Endothelial cell (in vitro differentiated cells): ENCODE measurements at places on chromosomes 11 and 22. TPM values are rescaled to one million over a fixed set of nuclear protein-coding genes. Genes with fewer than 3 reads are reported as not detected.

The ADAMTS8 gene
- 0.31 TPM for total RNA-seq

The FLRT1 gene
- total RNA-seq = not detected

DNA sequence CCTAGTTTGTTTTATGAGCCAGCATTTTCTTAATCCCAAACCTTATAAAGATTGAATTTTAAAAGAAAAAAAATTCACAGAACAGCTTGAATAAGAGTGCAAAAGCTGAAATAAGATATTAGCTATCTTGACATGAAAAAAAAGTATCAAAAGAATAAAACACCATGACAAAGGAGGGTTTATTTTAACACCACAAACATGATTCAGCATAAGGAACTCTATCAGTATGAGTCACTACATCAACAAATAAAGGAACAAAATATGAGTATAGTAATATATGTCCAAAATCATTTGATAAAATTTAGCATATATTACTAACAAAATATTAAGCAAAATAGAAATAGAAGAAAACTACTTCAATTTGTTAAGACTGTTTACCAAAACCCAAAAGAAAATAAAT lies 9.6 kb upstream of the LMO1 start:
- no peak overlapping the region for H3K4me3 ChIP-seq
- H3K4me1 ChIP-seq = peaks cover 2% of the 10 kb centered on the region
- H3K27ac ChIP-seq = no peak overlapping the region
- H3K27me3 ChIP-seq = peaks cover 10% of the 10 kb centered on the region
- H3K36me3 ChIP-seq = no peaks in the 10 kb centered on the region

- H3K4me1 ChIP-seq = peaks cover 15% of the 10 kb centered on the region
- peak overlapping the region; percentile 98 for H3K4me3 ChIP-seq
- peaks cover 5% of the 10 kb centered on the region for H3K27me3 ChIP-seq
- peak overlapping the region; percentile 96 for H3K27ac ChIP-seq
- DNase-seq = peak; percentile 68
Observed at GRCh38 chr11:96388891-96389719, 607 bp downstream of the CCDC82 start.

- peak; percentile 18 for DNase-seq
- H3K4me3 ChIP-seq = peak overlapping the region; percentile 77
- peaks cover 45% of the 10 kb centered on the region for H3K27me3 ChIP-seq
- H3K36me3 ChIP-seq = peaks cover 68% of the 10 kb centered on the region
- H3K27ac ChIP-seq = peak overlapping the region; percentile 100
Observed at GRCh38 chr22:36332623-36333332, 55.0 kb downstream of the MYH9 start.

The ANGPTL5 gene
- total RNA-seq = not detected

DNA sequence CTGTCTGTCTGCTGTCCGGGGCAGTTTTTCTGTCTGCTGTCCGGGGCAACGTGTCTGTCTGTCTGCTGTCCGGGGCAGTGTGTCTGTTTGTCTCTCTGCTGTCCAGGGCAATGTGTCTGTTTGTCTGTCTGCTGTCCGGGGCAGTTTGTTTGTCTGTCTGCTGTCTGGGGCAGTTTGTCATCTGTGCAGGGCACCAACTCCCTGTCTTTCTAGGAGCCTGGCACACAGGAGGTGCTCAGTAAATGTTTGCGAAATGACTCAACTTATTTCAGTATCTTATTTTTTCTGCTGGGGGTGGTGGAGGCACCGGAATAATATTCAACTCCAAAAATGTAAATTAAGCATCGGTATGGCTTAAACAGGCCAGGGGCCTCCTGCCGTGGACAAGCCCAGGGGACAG lies 12.0 kb upstream of the TTLL12 start:
- H3K4me1 ChIP-seq = peaks cover 4% of the 10 kb centered on the region
- peaks cover 6% of the 10 kb centered on the region for H3K36me3 ChIP-seq
- peaks cover 5% of the 10 kb centered on the region for H3K27me3 ChIP-seq
- H3K27ac ChIP-seq = no peak overlapping the region
- DNase-seq = no peak
- peak overlapping the region; percentile 52 for H3K4me3 ChIP-seq

DNA sequence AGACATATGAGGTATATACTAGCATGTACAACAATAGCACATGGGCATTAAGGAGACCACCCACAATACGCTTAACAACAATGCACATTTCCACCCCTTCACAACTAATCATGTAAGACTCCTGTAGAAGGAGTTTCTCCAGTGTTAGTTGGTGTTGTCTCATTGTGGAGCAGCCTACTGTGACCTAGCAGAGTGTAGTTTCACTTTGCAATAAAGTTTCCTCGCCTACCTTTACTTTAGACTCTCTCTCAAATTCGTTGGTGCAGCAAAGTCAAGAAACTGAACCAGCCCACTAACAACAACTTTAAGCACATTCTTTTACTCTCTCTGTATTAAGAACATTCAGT lies 863.6 kb downstream of the FAM181B start:
- no peaks in the 10 kb centered on the region for H3K36me3 ChIP-seq
- H3K27me3 ChIP-seq = peaks cover 1% of the 10 kb centered on the region

The DRICH1 gene
- not detected for total RNA-seq

GRCh38 chr11:111456086-111456858 lies 55.9 kb downstream of the BTG4 start:
- no peak overlapping the region for H3K4me3 ChIP-seq
- peaks cover 8% of the 10 kb centered on the region for H3K4me1 ChIP-seq
- H3K36me3 ChIP-seq = peaks cover 6% of the 10 kb centered on the region
- H3K27me3 ChIP-seq = peaks cover 16% of the 10 kb centered on the region
- no peak for DNase-seq
- no peak overlapping the region for H3K27ac ChIP-seq

DNA sequence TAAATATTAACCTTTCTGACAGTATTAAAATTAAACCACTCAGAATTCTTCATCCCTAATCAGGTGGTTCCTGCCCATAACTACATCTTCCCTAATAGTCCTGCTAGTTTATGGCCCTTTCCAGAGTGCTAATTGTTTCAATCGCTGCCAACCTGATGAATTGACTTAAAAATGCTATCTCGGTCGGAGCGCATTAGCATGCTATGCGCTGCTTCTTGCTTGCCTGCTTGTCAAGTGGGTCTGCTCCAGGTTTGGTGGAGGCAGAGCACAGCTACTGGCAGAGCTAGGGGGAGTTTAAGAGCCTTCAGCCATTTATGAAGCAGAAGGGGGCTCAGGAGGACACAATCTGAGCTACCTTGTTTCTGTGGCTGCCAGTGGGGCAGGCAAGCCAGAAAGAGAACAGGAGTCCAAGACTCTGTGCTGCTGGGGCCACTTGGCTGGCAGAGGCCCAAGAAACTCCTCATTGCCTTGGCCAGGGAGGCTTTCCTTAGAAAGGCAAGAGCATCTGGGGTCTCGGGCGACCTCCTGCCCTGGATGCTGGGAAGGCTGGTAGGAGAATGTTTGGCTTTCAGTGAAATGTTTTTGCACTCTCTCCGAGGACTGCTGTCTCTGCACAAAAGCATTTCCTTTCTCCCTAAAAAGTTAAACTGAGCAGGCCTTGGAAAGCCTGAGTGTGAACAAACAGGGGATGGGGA lies 62.1 kb upstream of the PHOX2A start:
- no peak for DNase-seq
- H3K4me3 ChIP-seq = no peak overlapping the region
- peaks cover 11% of the 10 kb centered on the region for H3K27me3 ChIP-seq
- peaks cover 6% of the 10 kb centered on the region for H3K36me3 ChIP-seq
- H3K27ac ChIP-seq = no peak overlapping the region

DNA sequence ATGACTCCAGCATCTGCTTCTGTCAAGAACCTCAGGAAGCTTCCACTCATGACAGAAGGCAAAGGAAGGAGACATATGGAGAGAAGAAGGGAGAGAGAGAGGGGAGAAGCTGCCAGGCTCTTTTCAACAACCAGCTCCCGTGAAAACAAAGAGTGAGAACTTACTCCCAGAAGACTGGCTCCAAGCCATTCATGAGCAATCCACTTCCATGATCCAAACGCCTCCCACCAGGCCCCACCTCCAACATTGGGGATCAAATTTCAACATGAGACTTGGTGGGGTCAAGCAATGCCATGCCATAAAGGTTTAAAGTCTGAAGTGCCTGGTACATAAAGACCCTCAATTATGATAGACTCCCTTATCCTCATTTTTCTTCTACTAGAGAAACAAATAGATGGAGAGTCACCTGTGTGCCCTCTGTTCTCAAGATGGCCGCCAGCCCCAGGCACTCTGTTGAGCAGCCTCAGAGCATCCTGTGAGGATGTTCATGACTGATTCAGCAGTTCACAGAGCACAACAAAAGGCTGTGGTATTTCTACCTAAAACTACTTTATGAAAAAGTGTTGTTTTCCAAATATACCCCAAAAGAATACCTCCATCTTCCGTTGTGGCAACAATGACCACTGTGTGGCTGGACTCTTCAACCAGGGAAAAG lies 69.0 kb upstream of the CRTAM start:
- H3K4me1 ChIP-seq = peaks cover 25% of the 10 kb centered on the region
- no peak overlapping the region for H3K4me3 ChIP-seq
- H3K27me3 ChIP-seq = peaks cover 3% of the 10 kb centered on the region
- DNase-seq = no peak
- no peaks in the 10 kb centered on the region for H3K36me3 ChIP-seq
- no peak overlapping the region for H3K27ac ChIP-seq

The FAM181B gene
- 1.0 TPM for total RNA-seq

The CD3D gene
- not detected for total RNA-seq

- DNase-seq = peak; percentile 77
- peaks cover 14% of the 10 kb centered on the region for H3K4me1 ChIP-seq
- H3K27me3 ChIP-seq = peaks cover 16% of the 10 kb centered on the region
- no peak overlapping the region for H3K27ac ChIP-seq
- H3K36me3 ChIP-seq = peaks cover 8% of the 10 kb centered on the region
Observed at GRCh38 chr11:17354601-17354991, 3.0 kb downstream of the NCR3LG1 start.

- DNase-seq = no peak
- H3K36me3 ChIP-seq = no peaks in the 10 kb centered on the region
- H3K27ac ChIP-seq = no peak overlapping the region
- H3K4me3 ChIP-seq = no peak overlapping the region
Observed at GRCh38 chr11:107263844-107264563, 193.6 kb downstream of the CWF19L2 start.

GRCh38 chr11:118485273-118485672 lies 42.0 kb upstream of the TTC36 start:
- H3K36me3 ChIP-seq = peaks cover 36% of the 10 kb centered on the region
- H3K27ac ChIP-seq = no peak overlapping the region
- H3K27me3 ChIP-seq = no peaks in the 10 kb centered on the region
- H3K4me3 ChIP-seq = no peak overlapping the region

DNA sequence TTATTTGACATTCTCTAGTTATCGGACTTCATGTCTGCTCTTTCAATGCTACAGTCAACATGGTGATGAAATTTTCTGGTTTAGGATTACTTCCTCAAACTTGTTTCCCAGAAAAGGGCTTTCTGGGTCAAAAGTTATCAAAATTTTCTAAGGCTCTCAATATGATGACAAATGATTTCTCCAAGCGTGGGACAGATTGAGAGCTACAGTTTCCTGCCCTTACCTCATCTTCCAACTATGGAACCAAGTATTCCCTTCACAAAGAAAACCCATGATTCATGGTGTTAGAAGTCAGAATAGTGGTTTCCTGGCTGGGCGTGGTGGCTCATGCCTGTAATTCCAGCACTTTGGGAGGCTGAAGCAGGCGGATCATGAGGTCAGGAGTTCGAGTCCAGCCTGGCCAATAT lies 17.8 kb downstream of the MYO18B start:
- no peak overlapping the region for H3K4me3 ChIP-seq
- no peaks in the 10 kb centered on the region for H3K36me3 ChIP-seq
- peaks cover 2% of the 10 kb centered on the region for H3K27me3 ChIP-seq

DNA sequence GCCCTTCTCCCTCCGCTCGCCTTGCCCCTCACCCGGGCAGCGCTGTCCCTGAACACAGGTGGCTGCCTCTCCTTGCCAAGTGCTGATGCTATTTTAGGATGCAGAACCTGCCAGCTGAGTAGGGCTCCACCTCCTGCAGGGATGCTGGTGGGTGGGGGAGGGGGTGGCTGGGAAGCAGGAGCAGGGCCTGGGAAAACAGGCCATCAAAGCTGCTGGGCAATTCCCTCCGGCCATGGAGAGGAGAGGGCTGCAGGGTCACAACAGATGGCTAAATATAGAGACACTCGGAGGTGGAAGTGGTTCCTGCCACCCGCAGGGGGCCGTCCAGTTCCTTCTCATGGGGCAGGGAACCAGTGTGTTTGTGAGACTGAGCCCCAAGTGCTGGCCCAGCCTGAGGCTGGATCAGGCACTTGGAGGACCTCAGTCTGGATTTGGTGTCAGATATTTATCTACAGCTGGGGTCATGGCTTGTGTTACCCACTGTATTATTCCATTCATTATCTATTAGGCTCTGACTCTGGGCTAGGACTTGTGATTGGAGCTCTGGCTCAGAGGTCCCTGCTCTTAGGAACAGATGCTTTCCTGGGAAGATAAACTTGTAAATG lies 59.6 kb downstream of the LRRC32 start:
- H3K4me3 ChIP-seq = no peak overlapping the region
- H3K4me1 ChIP-seq = peaks cover 13% of the 10 kb centered on the region
- peaks cover 8% of the 10 kb centered on the region for H3K27me3 ChIP-seq
- DNase-seq = no peak
- peaks cover 5% of the 10 kb centered on the region for H3K36me3 ChIP-seq
- H3K27ac ChIP-seq = no peak overlapping the region

DNA sequence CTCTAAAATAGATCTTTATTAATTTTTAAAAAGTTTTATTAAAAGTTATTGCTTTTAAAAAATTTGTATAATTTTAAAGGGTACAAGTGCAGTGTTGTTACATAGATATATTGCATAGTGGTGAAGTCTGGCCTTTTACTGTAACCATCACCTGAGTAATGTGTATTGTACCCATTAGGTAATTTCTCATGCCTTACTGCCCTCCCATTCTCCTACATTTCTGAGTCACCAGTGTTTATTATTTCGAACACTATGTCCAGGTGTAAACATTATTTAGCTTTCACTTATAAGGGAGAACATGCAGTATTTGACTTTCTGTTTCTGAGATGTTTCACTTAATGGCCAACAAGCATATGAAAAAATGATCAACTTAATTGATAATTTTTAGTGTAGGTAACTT lies 2.3 kb downstream of the OR51G1 start:
- no peak for DNase-seq
- no peaks in the 10 kb centered on the region for H3K4me1 ChIP-seq
- H3K36me3 ChIP-seq = no peaks in the 10 kb centered on the region
- H3K27ac ChIP-seq = no peak overlapping the region
- no peaks in the 10 kb centered on the region for H3K27me3 ChIP-seq
- no peak overlapping the region for H3K4me3 ChIP-seq

DNA sequence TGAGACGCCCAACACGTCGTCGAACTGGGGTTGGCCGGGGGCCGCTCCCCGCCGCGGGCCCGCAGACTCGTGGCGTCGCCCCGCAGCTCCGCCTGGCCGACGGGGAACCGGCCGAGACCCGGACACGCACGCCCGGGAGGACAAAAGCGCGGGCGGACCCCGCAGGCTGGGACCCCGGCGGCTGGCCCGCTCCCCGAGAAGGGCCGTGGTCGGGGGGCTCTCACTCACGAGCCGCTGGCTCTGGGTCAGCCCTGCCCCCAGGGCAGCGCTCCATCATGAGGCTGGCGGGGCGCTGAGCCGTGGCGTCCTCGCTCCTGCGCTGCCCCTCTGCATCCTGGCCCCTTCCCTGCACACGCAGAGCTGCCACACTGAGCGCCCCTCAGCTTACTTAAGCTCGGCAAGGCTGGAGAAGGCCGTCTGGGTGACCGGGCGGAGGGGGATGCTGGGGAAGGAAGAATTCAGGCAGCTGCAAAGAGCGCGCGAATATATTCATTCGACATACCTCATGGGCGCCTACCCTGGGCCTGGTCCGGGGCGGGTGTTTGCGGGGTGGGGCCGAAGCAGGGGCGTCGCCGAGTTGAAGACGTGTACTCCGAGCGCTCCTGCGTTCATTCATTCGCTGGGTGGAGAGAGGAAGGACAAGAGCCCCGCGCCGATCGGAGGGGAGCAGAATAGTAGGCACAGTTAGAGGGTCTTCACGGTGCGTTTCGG lies 579 bp upstream of the CYB5R2 start:
- H3K27ac ChIP-seq = no peak overlapping the region
- no peaks in the 10 kb centered on the region for H3K36me3 ChIP-seq
- peak; percentile 41 for DNase-seq
- peak overlapping the region; percentile 82 for H3K4me3 ChIP-seq
